ENCODE measurements at places on chromosomes 2 and 18.

DNA sequence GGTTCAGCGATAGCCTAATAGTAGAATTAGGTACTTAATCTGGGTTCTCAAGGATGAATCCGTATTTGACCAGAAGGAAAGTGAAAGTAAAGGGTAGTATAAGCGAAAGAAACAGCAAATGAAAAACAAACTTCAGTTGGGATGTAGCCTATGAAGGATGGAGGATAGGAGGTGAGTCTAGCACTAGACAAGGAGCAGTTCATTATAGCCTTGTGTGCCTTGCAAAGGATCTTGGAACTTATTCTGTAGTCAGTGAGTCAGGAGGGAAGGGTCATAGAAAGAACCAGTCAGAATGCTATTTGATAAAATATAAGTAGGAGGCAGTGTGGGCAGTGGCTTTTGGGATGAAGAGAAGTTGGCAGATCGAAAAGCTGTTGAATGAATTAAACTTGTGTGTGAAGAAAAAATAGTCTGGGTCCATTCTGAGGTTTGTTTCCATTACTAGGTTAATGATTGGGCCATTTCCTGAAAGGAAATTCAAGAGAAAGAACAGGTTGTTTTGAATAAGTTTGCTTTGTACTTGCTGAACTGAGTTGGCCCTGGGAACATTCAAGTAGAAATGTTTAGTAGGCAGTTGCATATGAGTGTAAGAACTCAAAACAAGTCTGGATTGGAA lies 48.5 kb downstream of the ANKRD12 start:
- DNase-seq: no peak

DNA sequence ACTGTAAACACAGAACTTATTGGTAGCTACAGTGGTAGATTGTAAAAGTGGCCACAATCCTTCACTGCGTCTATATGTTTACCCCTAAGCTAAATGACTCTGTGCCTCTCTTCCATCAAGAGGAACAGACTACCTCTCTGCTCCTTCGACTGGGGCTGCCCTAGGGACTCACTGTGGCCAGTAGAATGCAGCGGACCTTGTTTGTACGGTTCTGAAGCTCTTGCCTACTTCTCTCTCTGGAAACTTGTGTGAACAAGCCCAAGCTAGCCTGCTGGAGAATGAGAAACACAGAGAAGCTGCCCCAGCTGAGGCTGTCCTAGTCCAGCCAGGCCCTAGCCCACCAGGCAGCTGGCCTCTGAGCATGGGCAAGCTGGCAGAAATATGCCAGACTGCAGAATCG lies 140.8 kb upstream of the SLC1A4 start:
- no peak for DNase-seq

- no peak for DNase-seq
These were observed 163.2 kb upstream of the TWIST2 start for GRCh38 chr2:238684362-238685326.

GRCh38 chr2:12071318-12071717 lies 324.9 kb downstream of the LPIN1 start:
- no peak for DNase-seq

- DNase-seq: no peak
These were observed 22.5 kb downstream of the STAMBP start for GRCh38 chr2:73851274-73851673.

- no peak for DNase-seq
These were observed 183.1 kb downstream of the PID1 start for GRCh38 chr2:229087843-229088516.

- DNase-seq: no peak
These were observed 251.2 kb upstream of the RAB6C start for GRCh38 chr2:129728035-129728972.

DNA sequence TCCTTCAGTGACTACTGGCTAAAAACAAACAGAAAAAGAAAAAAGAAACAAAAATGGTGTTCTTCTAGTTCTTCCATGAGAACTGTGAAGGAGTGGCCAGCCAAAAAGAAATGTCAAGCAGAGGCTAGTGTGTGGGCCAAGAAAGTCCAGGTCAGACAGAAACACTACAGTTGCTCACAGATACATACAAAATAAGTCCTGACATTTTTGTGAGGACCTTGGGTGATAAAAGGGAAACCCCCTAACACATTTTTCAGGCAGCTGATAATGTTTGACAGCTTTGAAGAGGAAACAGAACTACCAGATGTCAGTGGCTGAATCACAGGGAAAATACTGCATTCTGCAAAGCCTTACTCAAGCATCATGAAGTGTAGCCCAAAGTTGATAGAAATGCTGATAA lies 28.1 kb downstream of the ARHGAP25 start:
- DNase-seq: no peak

All from stimulated activated CD8-positive, alpha-beta memory T cell treated with anti-CD3 and anti-CD28 coated beads, Interleukin-7, amount 100 ng/mL, for 1 hour (primary cell).